ENCODE measurements at places on chromosomes 1 and 21.

- DNase-seq, result no peak
Observed at GRCh38 chr1:8476006-8476405, 158.1 kb downstream of the SLC45A1 start.

- no peak for DNase-seq
Observed at GRCh38 chr1:5526822-5527551, 465.2 kb downstream of the NPHP4 start.

DNA sequence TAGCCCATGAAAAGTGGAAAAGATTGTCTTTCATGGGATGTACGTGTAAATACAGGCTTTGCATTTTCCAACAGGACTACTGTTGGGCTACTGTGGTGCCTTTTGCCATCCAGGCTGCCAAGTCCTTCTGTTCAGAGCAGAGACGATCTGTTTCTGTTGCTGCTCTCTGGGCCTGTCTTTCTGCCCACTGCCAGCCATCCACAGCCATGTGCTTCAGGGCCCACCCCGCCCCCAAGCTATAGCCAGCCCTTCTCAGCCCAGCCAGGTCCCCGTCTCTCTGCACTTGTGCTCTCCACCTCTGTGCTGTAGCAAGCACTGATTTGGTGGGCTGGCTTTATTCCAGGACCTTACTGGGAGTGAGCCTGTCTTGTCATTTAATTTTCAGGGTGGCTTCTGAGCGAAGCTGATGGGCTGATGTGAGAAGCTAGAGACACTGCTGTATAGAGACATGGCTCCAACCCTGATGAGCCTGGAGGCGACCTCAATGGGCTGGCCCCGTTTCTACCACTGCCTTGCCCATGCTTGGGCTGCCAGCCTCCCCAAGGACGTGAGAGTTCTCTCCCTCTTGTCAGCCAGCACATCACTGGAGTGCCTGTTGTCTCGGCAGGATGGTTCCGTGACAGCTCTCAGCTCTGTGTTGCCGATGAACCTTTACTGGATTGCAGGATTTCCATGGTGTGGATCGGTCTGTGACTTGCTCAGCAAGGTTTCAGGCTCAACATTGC is 137.8 kb downstream of the PEX14 start:
- DNase-seq, result no peak

DNA sequence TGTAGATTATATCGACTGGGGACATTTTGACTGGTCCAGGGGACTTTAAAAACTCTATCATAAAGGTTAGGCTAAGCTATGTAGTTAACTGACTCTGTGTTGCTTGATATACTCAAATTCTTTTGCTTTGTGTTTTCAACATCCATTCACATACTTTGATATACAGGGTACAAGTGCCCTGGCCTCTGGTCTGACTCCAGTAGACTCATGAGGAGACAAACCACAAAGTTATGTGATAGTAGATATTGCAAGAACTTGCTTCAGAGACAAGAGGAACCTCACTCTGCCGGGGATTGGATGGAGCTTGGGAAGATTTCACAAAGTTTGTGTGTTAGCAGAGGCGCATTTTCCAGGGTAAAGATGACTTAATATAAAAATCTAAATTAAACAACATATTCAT is 1.3 kb downstream of the GORAB start:
- no peak for DNase-seq

- no peak for DNase-seq
Observed at GRCh38 chr1:205840146-205840923, 9.6 kb downstream of the PM20D1 start.

GRCh38 chr1:99675994-99676393 is 30.1 kb downstream of the PALMD start:
- DNase-seq, result no peak

DNA sequence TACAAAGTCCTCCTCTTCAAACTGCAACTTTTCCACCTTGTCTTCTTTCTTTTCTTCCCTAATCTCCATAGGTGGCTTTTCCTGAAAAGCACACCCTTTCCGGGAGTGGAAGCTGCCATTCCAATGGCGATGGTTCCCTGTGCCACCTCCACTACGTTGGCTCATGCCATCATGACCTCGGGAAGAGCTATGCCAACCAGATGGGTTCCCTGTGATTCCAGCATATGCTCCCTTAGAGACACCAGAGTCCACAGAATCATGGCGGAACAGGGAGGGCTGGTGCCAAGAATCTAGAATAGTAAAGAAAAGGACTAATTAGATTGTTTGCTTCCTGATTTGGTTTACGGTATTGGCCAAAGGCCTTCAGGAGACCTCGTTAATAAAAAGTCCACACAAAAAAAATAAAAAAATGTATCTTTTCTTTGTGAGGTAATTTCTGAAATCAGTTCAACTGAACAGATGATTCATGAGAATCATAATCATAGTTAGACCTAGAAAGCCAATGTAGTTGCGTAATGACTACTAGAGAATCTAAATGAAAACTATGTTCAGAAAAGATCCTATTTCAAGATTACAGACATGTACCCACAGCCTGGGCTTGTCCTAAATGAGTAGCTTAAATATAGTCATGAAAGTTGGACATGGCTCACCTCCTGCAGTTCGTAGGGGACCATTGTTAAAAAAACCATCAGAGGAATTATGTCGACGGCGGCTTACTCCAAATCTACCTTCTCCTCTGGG is 30.9 kb upstream of the CCDC17 start:
- no peak for DNase-seq

DNA sequence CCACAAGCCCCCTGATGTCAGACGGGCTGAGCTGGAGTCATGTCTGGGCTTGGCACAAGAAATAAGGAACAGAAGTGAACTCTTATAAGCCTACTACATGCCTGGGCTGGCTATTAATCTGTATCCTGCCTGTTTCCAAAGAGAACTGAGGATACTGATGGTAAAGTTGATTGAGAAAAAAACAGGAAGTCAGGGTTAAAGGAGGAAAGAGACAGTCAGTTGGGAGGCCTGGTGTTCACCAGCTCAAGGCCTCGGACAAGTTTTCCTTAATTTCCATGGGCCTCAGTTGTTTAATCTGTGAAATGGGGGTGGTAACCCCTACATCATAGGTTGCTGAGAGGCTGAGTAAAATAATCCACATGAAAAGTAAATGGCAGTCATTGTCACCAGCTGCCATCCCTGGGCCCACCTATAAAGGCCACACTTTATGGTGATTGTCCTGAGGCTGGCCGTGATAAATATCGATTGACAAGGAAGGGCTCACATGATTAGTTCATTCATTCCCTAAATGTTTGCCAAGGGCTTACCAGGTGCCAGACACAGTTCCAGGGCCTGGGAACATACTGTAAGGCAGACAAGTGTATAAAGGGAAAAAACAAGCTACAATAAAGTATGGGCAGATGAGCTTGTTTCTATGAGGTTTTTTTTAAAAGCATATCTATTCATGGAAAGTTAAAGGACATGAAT is 2.8 kb downstream of the ALDH4A1 start:
- no peak for DNase-seq

DNA sequence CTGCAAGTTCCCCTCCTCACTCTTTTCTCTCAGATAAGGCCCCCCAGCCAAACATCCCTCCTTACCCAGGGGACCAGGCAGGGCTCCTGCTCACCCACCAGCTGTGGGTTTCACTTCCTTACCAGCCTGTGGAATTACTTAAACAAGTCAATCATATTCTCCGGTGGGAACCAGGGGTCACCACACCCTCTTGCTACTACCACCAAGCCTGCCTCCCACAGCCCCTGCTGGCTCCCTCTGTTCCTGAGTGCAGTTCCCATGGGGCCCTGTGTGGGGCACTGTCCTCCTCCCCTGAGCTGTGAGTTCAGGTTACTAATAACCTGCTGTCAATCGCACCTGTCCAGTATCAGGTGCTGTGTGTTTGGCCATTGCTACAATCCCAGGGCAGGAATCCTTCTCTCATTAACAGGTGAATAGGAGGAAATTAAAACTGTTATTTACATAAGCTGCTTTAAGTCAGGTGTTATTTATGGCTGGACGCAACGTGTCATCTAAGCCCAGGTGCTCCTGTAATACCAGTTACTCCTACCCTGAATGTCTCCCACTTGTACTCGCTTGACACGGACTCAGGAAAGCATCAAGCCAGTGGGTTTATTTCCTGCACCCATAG is 53.1 kb upstream of the LBR start:
- DNase-seq, result peak; percentile 19

DNA sequence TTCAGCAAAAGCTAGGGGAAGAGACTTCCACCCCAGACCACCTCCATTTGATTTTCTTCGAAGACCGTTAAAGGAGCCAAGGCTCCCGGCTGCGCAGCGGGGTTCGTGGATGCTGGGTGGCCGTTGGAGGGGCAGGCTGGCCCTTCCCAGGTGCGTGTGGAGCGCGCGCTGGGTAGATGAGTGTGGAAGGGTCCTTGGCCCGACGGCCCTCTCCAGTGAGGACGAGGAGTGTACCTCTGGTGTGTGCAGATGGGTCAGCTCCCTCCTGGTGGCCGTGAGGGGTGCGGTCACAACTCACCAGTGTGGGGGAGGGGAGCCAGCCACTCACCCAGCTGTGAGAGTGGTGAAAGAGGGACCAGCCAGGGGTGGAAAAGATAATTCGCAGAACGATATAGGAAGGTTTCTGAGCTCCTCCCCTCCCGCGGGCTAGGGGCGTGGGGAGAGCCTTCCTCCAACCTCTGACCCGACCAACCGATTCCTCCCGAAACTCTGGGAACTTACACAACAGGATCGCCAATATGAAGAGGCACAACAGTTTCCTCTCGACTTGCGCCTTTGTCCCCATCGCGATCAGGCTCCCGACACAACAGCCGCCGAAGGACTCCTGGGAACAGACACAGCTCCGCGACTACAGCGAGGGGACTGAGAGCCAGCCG is at the start of gene F11R:
F11R (minus strand) TSS at position 644 of the 656 bp plus-strand sequence; CDS start at position 565, 79 bp downstream.
- DNase-seq, result peak; percentile 49

DNA sequence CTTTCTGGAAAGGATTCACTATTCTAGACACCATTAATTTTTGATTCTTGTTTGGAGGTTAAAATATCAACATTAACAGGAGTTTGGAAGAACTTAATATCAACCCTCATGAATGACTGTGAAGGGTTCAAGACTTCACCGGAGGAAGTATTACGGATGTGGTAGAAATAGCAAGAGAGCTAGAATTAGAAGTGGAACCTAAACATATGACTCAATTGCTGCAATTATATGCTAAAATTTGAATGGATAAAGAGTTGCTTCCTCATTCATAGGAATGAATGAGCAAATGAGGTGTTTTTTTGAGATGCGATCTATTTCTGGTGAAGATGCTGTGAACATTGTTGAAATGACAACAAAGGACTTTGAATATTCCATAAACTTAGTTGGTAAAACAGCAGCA is 77.9 kb upstream of the TNFSF4 start:
- DNase-seq, result no peak

- DNase-seq, result no peak
Observed at GRCh38 chr1:177346790-177347359, 176.1 kb downstream of the BRINP2 start.

DNA sequence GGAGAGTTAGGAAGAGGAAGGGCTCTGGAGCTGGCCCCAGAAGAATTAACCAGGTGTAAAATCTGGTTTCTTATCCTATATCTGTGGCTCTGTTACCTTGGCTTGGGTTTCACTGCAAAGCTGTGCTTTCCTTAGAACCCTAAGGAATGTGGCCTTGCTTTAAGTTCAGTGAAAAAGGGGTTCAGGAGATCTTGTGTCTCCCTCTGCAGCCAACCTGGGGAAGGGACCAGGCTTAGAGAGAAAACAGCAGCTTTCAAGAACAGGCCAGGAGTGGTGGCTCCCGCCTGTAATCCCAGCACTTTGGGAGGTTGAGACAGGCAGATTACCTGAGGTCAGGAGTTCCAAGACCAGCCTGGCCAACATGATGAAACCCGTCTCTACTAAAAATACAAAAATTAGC is 16.1 kb upstream of the MYCL start:
- DNase-seq, result no peak

DNA sequence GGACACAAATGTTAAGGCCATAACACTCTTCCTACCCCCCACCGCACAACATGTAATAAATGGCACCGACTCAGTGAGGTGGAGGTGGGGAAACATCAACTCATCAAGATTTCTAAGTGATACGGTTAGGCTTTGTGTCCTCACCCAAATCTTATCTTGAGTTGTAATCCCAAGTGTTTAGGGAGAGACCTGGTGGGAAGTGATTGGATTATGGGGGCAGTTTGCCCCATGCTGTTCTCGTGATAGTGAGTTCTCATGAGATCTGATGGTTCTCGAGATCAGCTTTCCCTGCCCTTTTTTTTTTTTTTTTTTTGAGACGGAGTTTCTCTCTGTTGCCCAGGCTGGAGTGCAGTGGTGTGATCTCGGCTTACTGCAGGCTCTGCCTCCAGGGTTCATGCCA is 51.0 kb upstream of the ACTL8 start:
- no peak for DNase-seq

DNA sequence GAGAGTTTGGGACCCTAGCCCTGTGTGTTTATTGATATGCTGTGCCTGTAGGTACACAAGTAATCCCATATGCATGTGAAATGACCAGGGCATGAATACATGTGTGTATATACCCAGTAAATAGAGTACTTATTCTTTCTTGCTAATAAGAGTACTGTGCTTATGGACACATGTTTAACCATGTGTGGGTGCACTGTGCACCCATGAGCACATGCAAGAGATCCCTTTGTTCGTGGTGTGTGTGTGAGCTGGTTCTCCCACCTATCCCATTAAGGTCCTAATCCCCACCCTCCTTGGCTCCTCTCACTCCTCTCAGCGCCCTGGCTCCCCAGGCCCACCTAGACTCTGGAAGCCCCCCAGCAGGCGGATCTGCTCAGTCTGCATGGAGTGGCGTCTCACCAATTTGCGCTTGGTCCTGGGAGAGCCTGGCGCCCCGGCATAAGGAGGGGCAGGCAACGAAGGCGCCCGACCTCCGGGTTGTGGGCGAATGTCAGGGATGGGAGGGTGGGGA is 2.2 kb upstream of the LIX1L start:
- no peak for DNase-seq

- peak; percentile 14 for DNase-seq
Observed at GRCh38 chr1:164805399-164805798, 246.4 kb downstream of the PBX1 start.

DNA sequence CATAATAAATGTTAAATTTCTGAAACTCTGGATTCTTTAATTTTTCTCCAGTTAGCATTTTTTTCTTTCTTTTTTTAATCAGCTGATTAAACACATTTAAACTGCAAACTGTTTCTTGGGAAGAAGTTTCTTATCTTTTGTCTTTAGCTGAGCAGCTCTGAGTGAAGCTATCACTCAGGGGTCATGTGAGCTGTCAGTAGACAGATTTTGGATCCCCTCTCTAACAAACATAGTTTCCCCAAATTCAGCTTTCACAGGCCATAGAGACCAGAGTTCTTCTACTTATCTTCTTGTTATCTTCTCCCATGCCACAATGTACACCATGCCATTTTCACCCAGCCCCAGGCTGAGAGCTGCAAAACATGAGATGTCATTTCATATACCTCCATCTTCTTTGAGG is 148.9 kb downstream of the CDC42BPA start:
- DNase-seq, result no peak
